ENCODE measurements at places on chromosomes 1 and 21.

- no peak for DNase-seq
Observed at GRCh38 chr1:218324226-218324580, 20.9 kb upstream of the TGFB2 start.

- DNase-seq, result no peak
Observed at GRCh38 chr1:85411567-85412305, 53.2 kb downstream of the DDAH1 start.

DNA sequence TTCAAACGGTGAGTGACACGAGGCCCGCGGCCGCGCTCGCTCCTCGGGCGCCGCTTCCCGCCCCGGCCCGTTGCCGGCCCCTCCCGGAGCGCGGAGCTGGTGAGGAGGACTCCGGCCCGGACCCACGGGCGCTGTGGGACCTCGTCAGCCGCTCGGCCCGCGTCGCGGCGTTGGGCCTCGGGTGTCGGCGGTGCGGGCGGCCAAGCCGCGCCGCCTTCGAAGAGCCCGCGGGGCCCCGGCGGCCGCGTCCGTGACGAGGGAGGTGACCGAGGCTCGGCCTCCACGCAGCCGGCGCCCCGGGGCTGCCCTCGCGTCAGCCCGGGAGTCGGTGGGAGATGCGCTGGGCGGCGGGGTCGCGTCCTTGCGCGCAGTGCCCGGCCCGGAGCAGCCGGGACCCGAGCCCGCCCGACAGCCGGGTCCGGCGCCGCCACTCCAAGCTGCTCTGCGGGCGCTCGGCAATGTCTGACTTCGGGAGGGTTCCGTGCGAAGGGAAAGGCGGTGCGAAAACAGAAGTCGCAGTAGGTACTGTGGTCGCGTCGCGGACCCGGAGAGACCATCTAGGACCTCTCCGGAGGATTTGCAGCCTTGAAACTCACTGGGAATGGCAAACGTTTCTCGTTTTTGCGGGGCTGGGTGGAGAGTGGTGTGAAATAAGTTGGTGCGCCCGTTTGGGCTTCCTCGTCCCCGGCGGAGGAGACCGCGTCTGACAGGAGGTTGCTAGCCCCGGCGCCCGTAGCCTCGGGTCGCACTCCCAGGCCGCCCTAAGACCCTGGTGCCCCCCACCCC, 829 bp downstream of the SPEN start:
- peak; percentile 33 for DNase-seq

DNA sequence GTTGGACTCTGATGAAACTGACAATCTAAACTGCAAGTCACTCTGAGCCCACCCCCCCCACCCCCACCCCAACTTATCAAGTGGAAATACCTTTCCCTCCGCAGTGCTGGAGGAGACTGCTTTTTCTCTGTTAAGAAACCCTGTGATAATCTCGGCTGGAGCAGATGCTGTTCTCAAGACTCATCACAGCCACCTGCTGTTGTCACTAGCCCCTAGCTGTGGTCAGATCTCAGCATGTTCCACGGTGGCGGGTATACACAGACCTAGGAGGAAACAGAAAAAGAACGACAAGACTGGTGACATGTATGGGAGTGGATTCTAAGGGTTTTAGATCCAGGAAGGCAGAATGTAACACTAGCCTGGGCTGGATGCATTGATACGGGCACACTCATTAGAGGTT, 2.3 kb downstream of the ACTL8 start:
- no peak for DNase-seq

DNA sequence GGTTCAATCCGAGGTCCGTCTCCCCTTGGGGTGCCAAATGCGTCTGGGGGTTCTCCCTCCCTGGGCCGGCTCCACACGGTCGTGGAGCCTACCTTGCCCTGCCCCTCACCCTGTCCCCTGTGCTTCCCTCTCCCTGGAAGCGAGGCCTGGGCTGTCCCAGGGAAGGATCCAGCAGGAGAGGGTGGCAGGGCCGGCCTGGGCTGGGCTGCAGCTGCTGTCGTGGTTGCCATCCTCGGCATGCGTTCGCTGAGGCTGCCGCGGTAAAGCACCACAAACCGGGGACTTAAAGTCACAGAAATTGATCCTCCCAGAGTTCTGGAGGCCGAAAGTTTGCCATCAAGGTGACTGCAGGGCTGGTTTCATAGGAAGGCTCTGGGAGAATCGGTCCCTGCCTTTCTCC, 123.0 kb upstream of the TMPRSS2 start:
- no peak for DNase-seq

DNA sequence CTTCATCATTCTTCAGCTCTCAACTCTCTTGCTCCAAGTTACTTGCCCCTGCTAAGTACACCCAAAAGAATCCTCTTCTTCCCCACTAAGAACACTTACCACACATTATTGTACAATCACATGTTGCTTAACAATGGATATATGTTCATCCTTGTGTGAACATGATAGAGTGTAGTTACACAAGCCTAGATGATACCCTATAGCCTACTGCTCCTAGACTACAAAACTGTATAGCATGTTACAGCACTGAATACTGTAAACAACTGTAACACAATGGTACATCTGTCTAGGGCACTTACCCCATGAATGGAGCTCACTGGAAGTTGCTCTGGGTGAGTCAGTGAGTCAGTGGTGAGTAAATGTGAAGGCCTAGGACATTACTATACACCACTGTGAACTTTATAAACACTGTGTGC, 77.4 kb downstream of the RERE start:
- DNase-seq, result no peak

GRCh38 chr21:16418642-16419041, 688.9 kb downstream of the USP25 start:
- no peak for DNase-seq

- no peak for DNase-seq
Observed at GRCh38 chr1:121566346-121566745, 381.6 kb downstream of the SRGAP2C start.

GRCh38 chr1:90710579-90711536, 6.2 kb downstream of the BARHL2 start:
- peak; percentile 28 for DNase-seq

Measured in frontal cortex (tissue), 4 donors.